Psoas muscle (tissue), 8 donors: ENCODE measurements at places on chromosomes 16 and 17.

GRCh38 chr16:10597187-10597601 is 16.8 kb upstream of the EMP2 start:
- no peak for DNase-seq

GRCh38 chr16:73036074-73036826 is 11.7 kb downstream of the ZFHX3 start:
- DNase-seq, result no peak

DNA sequence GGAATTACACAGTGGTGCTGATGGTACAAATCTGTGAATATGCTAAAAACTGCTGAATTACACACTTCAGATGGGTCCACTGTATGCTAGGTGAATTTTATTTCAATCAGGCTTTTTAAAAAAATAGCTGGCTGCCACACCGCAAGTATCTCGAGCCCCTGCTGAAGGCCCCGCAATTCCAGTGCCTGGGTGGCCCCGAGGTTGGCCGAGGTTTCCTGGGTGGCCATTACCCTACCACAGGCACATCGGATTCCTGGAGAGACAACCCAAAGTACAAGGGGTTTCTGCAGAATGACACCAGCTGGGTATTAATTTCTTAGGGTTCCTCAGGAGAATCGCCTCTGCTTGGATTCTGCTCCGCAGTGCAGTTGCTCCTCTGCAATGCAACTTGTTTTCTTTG is 127.8 kb downstream of the C16orf95 start:
- no peak for DNase-seq

- no peak for DNase-seq
Measured at GRCh38 chr16:70582280-70582978, 58.8 kb downstream of the SF3B3 start.

DNA sequence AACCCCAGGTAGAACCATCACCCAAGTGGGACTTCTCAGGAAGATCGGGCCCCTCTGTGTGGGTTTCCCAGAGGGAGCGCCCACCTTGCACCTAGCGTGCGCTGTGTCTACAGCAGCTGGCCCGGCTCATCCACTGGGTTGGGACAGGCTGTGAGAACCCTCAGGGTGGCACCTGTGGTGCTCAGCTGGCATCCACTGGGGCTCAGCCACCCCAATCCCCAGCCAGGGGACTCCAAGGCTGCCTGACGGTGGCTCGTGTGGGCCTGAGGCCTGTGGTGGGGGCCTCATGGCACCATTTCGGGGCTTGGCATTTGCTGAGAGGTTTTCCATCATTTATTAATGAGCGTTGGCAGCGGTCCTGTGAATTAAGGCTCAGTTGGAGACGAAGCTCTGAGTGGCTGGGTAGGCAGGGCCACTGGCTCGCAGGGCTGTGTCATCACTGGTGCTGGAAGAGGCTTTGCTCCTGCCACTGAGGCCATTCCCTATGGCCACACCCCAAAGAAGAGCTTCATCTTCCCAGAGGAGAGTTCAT is 28.5 kb downstream of the CACNG4 start:
- DNase-seq, result no peak

DNA sequence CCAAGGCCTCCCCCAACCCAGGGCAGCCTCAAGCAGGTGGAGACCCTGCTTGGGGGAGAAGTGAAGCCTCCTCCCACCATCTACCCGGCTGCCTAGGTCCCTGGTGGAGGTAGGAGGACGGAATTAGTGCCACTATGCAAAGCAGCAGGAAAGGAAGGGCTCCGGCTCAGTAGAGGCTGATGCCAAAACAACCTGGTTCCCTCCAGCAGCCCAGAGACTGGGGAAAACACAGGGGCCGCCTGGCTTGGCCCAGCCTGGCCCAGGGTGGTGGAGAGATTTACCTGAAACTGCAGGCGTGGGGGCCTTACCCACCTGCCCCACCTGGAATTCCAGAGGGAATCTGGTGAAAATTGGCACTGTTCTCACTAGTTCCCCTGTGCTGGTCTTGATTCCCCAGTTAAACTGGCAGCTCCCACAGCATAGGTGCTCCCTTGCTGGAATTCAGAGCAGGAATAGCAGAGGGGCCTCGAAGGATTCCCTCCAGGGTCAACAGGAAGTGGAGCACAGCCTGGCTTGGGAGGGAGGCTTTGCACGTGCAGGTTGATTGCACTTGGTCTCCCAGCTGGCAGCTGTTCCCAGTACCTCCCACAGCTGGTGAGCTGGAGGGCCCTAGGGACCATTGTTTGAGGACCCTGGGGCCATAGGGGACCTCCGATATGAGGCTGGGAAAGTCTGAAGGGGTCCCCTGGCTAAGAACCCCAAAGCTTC is 4.5 kb downstream of the CD79B start:
- no peak for DNase-seq

- no peak for DNase-seq
Measured at GRCh38 chr17:55334285-55334684, 69.5 kb downstream of the HLF start.

DNA sequence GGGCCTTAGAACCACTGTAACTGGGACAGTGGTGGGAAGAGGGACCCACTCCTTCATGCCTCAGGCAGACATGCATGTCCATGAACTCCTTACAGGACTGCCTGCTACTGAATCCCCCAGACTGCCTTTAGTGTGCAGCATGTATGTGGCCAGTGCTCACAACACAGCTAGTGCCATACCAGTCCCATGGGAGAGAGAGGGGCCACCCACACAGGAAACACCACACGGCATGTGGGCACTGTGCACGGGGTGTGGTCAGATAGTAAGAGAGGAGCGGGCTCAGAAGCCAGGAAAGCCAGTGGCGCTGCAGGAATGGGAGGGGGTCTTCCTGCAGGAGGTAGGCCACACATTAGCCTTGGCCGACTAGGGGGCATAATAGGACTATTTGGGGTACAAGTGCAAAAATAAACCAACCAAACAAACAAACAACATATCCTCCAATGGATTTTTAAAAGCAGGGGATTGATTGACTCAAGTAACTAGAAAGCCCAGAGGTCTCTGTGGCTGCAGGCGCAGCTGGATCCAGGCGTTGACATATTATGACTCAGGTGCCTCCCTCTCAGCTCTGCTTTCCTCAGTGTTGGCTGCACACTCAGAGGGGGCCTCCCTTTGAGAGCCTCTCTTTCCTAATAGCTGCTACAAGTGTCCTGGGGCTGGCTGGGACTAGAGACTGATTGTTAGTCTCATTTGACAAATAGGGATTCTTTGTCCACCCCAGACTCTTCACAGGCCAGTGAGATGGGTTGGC is 104.4 kb downstream of the AMFR start:
- no peak for DNase-seq

DNA sequence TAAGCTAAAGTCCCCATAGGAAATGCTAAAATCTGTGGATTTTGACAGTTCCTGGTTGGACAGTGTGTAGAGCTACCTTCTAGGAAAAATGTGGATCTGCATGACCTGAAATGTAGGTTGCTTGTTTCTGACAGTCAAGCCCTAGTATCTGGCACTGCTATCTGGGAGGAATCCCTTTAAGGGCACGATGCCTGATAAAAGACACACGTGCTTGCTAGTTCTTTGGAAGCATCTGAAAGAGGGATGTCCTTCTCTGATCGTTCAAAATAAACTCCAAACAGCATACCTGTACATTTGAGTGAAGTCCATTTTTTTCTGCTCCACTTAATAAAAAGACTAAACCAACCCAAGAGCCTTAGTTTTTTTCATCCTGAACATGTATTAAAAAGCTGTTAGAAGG is 101.3 kb downstream of the CDK5R1 start:
- DNase-seq, result no peak

DNA sequence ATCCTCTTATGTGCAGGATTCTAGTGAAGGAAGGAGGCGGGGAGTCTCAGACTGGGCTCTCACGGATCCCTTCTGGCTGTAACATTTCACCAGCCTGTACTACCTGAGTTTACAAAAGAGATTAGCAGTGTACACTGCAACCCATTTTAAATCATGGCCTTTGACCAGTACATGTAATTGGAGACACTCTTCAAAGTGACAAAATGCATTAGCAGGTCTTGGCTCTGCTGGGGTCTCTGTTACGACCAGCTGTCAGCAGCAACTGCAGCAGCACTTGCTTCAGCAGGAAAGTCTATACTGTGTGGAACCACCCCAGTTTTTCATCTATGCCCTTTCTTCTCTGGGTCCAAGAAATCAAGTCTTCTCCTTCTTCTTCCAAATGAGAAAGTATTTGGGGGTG is 322.8 kb upstream of the ASIC2 start:
- DNase-seq, result no peak

GRCh38 chr17:55582897-55583296 is 71.6 kb upstream of the SMIM36 start:
- DNase-seq, result no peak

GRCh38 chr16:81945665-81946064 is 65.6 kb downstream of the SDR42E1 start:
- no peak for DNase-seq

DNA sequence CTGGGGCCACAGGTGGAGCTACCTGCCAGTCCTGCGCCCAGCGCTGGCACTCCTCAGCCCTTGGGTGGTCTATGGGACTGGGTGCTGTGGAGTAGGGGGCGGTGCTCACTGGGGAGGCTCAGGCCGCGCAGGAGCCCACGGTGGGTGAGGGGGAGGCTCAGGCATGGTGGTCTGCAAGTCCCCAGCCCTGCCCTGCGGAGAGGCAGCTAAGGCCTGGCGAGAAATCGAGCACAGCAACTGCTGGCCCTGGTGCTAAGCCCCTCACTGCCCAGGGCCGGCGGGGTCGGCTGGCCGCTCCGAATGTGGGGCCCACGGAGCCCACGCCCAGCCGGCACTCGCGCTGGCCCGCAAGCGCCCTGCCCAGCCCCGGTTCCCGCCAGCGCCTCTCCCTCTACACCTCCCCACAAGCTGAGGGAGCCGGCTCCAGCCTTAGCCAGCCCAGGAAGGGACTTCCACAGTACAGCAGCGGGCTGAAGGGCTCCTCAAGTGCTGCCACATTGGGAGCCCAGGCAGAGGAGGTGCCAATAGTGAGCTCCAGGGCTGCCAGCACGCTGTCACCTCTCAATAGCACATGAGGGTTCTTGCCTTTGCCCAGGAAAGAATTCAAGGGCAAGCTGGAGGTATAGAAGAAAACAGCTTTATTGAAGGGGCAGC is 11.0 kb upstream of the EEF2KMT start:
- no peak for DNase-seq

GRCh38 chr17:67471118-67471517 is 94.0 kb downstream of the PITPNC1 start:
- DNase-seq, result no peak

DNA sequence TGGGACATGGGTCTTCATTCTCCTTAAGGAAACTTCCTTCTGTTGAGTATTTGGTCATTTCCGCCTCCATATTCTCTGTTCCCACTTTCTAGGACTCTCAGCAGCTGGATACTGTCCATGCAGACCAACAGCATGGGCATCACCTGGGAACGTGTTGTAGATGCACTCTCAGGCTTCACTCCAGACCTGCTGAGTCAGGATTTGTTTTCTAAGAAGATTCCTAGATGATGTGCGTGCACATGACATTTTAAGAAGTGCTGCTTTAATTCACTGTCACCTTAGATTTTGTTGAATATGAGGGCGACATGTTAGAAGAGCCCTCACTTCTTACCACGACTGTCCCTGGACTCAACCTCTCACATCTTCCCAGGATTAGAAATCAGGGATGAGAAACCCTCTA is 10.0 kb upstream of the SDK2 start:
- DNase-seq, result peak; percentile 6

DNA sequence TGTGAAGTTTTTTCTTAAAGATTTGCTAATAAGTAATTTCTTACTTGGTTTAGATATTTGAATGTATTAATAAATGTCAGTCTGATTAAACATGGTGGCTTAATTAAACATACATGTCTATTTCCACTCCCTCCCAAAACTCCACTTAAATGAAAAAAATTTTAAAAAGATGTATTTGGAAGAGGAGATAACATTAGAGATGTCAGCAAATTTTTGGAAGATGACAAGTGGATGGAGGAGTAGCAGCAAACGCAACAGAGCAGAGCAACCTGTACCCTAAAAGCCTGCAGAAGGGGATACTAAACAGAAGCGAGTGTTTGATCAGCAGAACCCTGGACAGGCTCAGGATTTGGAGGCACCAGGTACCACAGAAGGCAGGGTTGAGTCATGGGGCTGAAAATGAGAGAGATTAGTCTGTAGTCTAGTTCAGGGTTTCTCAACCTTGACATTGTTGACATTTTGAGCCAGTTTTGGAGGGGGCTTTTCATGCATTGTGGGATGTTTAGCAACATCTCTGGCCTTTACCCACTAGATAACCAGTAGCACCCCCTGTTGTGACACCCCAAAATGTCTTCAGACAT is 17.8 kb downstream of the LUC7L3 start:
- no peak for DNase-seq

DNA sequence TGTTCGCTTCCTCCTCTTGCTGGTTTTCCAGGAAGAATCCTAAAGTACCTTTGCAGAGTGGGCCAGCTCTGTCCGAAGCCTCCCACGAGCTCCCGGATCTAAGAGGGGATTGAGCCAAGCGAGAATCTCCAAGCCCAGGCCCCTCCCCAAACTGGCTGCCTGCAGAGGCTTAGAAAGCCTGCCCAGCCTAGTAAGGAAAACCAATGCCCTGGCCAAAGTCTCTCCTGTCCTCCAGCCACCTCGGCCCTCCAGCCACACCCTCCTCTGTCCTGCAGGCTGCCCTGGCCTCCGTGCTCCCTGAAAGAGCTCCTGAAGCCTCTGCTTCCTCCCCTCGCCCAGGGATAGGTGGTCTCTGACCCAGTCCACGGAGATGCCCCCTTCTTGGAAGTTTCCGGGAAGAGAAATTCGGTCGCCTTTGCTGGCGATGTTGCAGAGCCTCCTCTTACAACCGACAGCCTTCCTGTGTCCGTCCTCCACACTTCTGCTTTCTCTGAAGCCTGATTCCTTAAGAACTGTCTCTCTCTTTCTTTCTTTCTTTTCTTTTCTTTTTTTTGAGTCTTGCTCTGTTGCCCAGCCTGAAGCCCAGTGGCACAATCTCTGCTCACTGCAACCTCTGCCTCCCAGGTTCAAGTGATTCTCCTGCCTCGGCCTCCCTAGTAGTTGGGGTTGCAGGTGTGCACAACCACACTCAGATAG is 54.9 kb upstream of the TOB1 start:
- no peak for DNase-seq

DNA sequence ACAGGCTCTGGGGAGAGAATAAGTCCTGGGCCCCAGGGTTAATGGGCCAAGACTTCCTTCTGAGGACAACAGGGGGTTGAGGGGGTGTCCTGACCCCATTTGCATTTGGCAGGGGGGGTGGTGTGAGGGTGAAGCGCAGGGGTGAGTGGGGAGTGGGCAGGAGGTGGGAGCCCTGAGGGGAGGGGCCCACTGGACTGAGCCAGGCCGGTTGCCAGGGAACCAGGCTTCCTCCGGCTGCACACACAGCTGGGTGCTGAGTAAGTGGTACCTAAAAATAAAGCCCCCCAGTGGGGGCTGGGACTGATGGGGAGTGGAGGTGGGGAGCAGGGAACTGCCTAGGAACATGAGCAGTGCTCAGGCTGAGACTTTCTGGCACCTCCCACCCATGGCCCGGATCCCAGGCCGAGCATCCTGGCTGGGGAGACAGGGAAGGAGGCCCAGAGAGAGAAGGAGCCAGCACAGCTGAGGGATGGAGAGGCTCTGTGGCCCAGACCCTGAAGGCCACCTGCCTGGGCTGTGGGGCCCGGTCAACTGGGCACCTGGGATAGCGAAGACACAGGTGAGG is 7.5 kb upstream of the RASD1 start:
- peak; percentile 24 for DNase-seq

- DNase-seq, result no peak
Measured at GRCh38 chr16:78096386-78096785, 3.1 kb upstream of the WWOX start.
